ENCODE measurements at places on chromosomes 12 and 14.

DNA sequence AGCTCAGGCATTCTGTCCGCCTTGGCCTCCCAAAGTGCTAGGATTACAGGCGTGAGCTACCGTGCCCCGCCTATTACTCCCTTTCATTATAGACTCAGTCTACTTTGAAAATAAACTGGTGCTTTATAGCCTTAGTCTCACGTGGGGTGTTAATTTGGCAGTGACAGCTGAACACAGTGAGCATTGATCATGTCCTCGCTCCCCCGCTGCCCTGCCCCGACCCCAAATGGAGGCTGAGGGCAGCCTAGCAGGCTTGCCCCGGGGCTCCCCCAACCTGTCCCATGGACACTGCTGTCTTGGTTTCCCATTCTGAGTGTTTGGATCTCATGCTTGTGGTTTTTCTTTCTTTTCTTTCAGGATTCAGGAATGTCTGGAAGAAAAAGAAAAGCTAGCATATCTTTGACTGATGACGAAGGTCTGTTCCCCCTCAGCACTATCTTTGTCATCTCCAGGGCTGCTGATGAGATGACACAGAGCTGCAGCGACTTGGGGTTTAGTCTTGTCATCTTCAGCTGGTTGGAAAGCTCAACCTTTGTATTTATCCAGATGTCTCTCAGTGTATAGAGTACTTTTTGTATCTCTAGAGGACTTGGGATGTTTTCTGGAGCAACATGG, 42.2 kb downstream of the EP400 start:
- no peak for DNase-seq

DNA sequence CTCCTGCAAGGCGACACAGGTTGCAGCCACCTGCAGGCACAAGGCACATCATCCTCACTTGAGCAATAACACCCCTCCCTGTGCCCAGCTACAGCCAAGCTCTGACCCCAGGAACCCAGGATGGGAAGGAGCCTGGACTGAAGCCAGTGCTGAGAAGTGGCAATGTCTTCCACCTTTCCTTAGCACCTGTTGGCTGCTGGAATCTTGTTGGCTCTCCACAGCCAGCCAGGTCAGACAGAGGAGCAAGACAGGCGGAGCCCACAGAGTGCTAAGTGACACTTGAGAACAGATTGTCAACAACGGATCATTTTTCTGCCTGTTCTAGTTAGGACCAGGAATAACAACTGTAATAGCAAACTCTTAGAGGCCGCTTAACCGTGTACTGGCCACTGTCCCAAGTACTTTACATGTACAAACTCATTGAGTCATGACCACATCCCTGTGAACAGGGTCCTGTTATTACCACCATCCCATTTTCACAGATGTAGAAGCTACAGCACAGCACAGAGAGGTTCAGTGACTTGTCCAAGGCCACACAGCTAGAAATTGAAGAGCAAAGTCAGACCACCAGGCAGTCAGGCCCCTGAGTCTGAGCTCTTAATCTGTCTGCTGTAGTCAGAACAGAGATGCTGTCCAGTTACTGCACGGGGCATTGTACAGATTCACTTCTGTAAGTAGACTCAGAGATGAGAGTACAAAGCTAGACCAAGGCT, 45.6 kb downstream of the RNFT2 start:
- DNase-seq = no peak

- DNase-seq = no peak
Measured at GRCh38 chr14:55418411-55418810, 6.8 kb upstream of the ATG14 start.

DNA sequence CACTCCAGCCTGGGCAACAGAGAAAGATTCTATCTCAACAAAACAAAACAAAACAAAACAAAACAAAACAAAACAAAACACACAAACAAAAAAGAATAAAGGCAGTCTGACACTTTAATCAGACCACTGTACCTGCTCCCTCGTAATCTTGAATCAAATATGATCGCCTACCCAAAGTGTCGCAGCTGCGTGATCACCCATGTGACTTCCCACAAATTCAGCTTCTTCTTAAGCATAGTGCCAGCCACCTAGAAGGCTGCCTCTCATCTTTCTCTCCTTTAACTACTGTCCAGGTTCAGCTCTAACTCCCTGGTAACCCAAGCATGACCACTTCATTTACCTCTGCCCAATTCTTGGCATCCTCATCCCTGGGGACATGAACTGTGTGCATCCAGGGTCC, 37.4 kb downstream of the FMNL3 start:
- no peak for DNase-seq
